AML-193 (cell line): ENCODE measurements at places on chromosomes 2 and 18.

DNA sequence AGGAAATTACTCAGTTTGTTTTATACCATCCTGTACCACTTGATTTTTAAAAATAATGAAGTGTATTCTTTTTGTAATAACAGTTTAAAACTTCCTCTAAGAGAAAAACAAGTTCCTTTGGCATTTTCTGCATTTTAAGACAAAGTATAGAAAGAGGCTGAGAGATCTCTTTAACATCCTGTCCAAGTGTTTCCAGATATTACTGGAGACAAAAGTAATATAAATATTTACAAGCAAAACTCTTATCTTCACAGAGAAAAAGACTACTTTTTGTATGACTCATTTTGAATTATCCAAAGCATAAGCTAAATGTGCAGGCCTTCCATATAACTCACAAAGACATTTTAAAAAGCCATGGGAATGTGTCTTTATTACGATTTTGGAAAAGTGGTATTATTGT, 221.1 kb downstream of the RDH14 start:
- DNase-seq = no peak

GRCh38 chr18:35578481-35578880, 3.1 kb upstream of the GALNT1 start:
- no peak for DNase-seq

GRCh38 chr2:12890066-12890465, 173.3 kb downstream of the TRIB2 start:
- no peak for DNase-seq

DNA sequence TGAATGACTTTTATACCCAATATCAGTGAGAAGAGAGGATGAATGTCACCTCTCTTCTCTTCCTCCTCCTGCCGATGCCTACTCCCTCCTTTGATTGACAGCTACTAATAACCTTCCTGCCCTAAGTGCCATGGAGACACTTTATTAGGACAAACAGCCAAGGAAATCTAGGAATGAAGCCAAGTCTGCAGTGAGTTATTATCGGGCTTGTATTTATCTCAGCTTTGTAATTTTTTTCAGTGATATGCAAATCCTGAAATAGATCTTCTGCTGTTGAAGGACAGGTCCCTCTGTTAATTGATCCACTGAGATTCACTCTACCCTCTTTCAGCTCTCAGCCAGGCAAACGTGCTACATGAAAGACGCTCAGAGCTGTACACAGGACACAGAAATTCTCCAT, 686.7 kb downstream of the TMEM182 start:
- no peak for DNase-seq

GRCh38 chr2:225112362-225113126, 70.3 kb upstream of the DOCK10 start:
- DNase-seq = no peak
